Activated T-helper 9 cell treated with anti-CD3 and anti-CD28 coated beads, Interleukin-2, amount 50 U/mL, for 16 hours (primary cell): ENCODE measurements at places on chromosomes 13 and 19.

- no peak for DNase-seq
These were observed 150.0 kb downstream of the KLF12 start for GRCh38 chr13:73984201-73984600.

DNA sequence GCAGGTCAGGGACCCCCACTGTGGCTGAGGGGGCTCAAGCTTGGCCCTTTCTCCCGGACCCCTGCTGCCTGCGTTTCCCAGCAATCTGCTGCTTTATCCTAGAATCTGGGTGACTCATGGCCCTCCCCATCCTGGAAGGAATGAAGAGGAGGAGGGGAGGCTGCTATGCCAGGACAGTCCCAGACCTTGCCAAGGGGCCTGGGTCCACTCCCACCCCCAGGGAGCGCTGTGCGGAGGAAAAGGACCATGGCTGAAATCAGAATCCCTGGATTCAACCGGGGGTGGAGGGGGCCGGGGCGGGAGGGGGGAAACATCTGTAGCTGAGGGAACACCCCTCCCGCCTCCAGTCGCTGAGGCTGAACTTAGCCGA, 20.5 kb downstream of the ZNF114 start:
- DNase-seq, result no peak

DNA sequence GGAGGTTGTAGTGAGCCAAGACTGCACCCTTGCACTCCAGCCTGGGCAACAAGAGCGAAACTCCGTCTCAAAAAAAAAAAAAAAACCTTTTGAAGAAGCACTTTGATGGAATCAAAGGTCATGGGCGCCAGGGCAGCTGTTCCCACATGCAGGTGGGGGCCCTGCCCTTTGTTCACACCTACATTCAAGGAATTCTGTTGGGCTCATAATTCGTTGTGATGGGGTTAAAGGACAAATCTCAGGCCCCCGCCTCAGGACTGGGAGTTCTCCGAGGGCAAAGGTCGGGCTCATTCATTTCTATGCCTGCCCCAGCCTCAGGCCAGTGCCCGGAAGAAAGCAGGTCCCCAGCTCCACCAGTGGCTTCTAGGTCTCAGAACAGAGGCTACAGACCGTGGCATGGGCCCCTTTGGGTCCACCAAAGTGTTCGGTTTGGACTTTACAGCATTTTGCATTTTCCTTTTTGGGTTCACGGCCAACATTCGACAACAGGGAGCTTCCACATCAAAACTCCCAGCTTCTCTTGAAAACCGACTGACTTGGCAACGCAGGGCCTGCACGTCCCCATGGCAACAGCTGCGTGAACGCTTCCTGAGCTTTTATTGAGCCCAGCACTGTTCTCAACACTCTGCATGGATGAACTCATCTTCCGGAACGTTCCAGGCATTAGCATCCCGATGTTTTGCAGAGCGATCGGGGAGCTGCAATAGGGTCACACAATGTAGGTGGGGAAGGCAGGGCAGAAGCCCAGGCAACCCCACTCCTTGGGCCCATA, 10.1 kb upstream of the GTF2F1 start:
- no peak for DNase-seq

GRCh38 chr13:82625717-82626116, 1256.6 kb downstream of the SLITRK1 start:
- no peak for DNase-seq

DNA sequence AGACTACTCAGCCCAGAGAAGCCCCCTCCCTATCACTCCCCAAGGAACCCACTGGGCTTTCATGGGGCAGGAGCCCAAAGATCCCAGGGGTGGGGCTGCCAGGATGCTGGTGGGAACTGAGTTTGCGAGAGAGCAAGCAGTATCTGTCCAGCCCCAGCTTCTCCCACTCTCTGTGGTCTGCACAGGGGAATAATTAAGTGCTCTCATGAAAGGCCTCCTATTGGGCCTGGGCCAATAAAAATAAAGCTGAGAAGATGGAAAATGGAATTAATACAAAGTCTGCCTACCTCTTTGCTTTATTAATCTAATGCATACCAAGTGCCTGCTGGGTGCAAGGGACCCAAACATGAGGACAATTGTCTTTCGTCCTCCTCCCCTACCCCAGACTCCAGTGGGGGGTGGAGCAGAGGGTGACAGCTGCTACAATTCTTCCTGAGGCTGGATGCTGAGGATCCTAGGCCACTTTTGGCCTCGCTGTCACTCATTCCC, 5.4 kb downstream of the DDX39A start:
- DNase-seq, result no peak

- no peak for DNase-seq
These were observed 92.6 kb downstream of the MZT1 start for GRCh38 chr13:72634859-72635258.

DNA sequence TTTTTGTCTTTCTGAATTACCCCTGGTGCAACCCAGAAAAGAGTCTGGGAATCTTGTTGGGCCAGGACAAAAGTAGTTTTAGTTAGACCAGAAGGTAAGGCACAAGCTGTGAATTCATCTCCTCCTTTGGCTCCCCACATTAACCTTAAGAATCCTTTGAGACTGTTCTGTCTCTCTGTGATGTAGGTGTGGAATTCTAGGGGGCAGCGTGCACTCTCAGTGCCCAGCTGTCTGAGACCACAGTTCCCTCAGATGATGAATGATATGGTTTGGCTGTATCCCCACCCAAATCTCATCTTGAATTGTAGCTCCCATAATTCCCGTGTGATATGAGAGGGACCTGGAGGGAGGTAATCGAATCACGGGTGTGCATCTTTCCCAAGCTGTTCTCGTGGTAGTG, 43.9 kb downstream of the ZNF506 start:
- DNase-seq, result no peak
